Left forelimb (tissue), 1 donor: ENCODE measurements at places on chromosomes 11 and 22.

DNA sequence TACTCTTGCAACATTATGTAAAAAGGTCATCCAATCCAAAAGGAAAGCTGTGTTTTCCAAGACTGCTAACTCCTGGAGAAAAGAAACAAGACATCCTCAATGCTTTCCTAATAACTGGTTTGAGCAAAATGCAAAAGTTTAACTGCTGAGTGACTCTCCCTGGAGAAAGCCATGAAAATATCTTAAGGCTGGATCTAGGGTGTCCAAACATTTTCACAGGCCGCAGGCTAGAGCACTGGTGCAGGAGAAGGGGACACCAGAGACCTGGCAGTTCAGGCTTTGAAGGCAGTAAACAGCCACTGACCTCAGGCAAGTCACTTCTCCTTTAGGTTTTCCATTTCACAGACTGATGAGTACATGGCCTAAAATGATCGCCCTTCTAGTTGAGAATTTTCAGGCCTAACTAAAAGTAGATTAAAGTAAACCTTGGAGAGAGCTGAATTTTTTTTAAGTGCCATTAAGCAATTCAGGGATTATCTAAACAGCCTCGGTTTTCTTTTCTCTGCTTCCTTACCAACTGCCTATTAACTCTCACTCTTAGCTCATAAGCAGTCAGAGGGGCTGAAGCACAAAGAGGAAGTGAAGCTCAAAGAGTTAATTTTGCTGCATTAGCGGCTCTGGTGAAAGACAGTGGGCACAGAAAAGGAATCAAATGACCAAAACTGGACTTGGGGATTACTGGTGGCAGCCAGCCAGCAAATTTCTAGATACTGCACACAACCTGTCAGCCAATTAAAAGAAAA is 2.3 kb downstream of the CHKA start:
- no peak for DNase-seq

DNA sequence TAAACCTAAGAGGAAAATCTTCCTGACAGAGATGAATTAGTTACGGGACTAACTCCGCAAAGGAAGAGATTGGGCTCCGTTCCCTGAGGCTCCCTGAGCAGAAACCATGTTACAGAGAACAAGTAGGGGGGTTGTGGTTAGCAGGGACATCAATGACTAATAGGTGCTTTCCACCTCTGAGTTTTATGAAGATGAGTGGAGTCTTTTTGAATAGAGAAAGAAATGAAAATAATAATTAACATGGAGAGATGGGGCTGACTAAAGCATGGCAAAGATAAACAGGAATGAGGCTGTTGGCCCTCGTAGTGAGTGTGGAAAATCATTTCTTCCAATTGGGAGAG is 47.5 kb upstream of the PICALM start:
- no peak for DNase-seq

GRCh38 chr11:26958005-26958701 is 35.8 kb upstream of the FIBIN start:
- no peak for DNase-seq

GRCh38 chr22:42317008-42317407 is 46.6 kb upstream of the TCF20 start:
- no peak for DNase-seq

DNA sequence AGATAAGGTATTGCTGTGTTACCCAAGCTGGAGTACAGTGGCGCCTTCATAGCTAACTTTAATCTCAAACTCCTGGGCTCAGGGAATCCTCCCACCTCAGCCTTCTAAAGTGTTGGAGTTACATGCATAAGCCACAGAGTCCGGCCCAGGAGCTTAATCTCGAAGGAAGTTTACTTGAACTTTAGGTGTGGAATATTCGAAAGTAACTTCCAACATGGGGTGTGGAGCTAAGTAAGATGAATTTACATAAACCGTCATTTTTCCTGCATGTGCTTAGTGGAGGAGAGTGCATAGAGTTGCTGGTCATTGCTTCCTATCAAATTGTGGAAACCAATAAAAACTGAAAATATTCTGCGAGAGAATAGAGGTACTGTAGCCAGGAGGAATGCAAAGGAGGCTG is 1.5 kb downstream of the ATG13 start:
- no peak for DNase-seq

DNA sequence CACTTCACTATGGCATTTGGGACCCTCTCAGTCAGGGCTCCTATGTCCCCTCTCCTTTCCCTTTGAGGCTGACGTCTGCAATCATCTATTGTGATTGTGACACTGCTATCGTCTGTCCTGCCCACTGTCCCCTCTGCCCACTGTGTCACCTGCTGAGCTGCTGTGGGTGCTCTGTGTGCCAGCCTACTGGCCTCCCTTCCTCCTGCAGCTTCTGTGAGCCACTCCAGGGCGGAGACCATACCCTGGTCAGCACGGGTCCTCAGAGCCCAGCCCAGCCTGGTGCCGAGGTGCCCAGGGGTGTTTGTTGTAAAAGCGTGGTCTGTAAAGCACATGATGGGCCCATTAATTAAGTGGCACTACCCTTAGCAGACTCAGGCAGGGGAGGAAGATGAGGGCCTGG is 29.4 kb downstream of the MPPED1 start:
- DNase-seq, result no peak

DNA sequence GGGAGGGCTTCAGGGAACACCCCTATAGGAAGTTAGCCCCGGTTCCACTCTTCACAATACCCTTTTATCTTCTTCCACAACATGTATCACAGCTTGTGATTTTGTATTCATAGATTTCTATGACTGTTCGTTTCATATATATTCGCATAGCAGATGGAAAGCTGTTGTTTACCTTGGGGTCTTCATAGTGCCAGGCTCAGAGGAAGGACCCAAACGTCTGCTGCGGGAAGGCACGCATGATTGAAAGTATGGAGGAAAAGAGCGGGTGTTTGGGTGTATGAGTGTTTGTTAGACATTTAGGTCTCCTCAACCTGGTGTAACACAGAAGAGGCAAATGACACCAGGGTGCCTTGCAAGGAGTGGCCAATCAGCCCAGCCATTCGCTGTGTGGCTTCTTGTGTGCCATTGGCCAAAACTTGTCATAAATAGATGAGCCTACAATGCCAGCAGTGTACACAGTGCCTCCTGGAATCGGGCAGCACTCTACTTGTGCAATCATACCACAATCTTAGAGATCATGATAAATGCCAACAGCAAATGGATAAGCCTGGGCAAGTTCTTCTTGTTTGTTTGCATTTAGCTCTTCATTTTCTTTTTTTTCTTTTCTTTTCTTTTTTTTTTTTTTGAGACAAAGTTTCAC is 10.9 kb upstream of the ADA2 start:
- DNase-seq, result no peak

- DNase-seq, result no peak
Observed at GRCh38 chr11:131885431-131885830, 515.0 kb downstream of the NTM start.

- DNase-seq, result no peak
Observed at GRCh38 chr22:22823131-22823810, 64.3 kb upstream of the IGLL5 start.

DNA sequence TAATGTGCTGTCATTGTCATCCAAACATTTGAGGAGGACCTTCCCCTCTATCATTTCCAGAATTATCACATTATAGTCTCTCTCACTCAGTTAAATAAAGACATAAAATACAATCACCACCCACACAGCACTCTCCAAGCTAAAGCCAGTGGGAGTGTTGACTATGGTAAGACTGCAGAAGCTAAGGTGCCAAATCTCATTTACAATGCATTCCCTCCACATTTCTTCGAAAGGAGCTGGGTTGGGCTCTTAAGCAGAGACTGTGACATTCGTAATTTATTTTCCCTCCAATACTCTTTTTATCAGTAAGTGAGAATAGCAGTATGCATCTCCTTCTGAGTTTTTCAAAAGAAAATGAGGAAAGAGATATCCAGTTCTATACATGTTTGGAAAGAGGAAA is 74.2 kb downstream of the NOX4 start:
- no peak for DNase-seq

DNA sequence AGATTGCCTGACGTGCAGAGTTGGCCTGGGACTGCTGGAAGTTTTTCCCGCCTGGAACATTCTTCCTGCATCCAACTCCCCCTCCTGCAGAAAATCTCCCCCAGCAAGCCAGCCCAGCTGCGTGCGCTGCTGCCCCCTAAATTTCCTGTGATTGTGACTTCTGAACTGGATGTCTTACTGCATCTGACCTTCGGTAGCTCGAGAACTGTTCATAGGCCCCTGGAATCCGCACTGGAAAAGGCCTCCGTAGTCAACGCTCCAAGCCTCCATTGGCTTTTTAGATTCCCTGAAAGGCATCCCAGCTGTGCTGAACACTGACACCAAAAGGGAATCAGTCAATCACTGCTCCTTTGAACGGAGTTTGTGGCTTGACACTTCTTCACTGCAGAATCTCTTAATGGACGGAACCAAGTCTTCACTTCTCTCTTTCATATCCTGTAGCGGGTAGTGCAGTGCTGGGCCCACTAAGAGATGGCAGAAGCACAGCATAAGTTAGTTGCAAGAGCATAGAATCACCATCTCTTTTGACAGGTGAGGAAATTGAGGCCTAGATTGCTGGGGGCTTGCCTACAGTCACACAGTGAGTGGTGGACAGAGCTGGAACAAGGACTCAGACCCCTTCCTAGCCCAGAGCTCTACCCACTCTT is 14.2 kb upstream of the RASD2 start:
- DNase-seq, result no peak

GRCh38 chr11:72221386-72222075 is 3.0 kb upstream of the INPPL1 start:
- no peak for DNase-seq

- no peak for DNase-seq
Observed at GRCh38 chr11:25449091-25449490, 882.8 kb upstream of the ANO3 start.

GRCh38 chr11:35621620-35622019 is 3.4 kb downstream of the FJX1 start:
- DNase-seq, result no peak

DNA sequence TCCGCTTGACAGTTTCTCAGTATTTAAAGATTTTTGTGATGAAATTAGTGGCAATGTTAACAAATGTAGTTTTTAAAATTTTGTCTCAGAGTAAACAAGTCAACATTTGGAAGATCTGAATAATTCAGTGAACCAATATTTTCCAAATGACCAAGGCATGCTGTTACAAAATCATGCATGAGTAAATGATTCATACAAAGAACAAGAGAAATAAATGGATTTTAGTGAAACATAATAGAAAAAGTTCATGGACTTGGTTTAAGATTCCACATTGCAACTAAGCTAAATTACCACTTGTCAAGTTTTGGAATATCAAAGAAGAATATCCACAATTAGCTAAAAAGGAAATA is 125.7 kb upstream of the SNX19 start:
- DNase-seq, result no peak

- no peak for DNase-seq
Observed at GRCh38 chr11:8016440-8016839, 29.3 kb downstream of the EIF3F start.
